Activated CD4-positive, alpha-beta T cell treated with anti-CD3 and anti-CD28 coated beads, Interleukin-2, Interleukin-4, amounts not matched to agents 100 ng/mL and 50 ng/mL, durations not matched to agents 16 hours and 8 hours (primary cell): ENCODE measurements at places on chromosomes 1 and 21.

- DNase-seq = no peak
These were observed 7.2 kb upstream of the SLX9 start for GRCh38 chr21:44932408-44933181.

DNA sequence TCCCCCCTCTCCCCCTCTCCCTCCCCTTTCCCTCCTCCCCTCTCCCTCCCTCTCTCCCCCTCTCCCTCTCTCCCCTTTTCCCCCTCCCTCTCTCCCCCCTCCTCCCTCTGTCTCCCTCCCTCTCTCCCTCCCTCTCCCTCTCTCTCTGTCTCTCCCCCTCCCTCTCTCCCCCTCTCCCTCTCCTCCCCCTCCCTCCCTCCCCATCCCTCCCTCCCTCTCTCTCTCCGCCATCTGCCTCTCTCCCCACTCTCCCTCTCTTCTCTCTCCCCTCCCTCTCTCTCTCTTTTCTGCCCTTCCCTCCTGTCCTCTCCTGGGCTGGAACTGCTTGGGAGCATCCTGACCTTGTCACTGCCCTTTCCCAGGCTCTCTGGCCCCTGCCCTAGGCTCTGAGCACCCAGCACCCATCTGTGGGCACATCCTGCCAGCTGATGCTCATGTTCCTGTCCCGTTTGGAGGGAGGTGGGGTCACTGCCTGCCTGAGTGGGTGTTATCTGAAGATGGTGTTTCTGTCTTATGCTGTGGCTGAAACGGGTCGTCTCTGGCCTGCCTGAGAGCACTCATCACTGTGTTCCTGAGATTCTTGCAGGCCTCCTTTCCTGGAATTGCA, 10.8 kb downstream of the FTCD start:
- no peak for DNase-seq

DNA sequence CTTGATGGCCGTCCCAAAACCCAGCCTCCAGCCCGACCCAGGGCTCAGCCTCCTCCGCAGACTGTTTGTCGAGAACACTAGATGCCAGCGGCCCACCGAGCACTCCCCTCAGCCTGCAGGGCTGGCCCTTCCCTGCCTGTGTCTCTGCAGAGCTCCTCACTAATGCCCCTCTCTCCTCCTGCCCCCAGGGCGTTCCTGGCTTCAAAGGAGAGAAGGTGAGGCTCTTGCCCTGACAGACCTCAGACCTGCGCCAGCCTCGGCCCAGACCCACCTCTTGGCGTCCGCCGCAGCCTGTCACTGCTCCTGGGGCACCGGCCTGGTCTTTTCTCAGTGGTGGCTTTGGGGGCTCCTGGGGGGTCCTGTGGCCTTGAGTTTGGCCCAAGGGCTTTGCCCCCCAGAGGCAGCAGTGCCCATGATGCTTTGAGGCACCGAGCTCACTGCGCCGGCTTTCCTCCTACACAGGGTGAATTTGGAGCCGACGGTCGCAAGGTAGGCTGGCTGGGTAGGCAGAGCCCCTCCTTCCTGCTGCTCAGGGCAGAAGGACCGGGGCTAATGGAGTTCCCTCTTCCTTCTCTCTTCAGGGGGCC, 18.4 kb downstream of the COL6A2 start:
- no peak for DNase-seq

DNA sequence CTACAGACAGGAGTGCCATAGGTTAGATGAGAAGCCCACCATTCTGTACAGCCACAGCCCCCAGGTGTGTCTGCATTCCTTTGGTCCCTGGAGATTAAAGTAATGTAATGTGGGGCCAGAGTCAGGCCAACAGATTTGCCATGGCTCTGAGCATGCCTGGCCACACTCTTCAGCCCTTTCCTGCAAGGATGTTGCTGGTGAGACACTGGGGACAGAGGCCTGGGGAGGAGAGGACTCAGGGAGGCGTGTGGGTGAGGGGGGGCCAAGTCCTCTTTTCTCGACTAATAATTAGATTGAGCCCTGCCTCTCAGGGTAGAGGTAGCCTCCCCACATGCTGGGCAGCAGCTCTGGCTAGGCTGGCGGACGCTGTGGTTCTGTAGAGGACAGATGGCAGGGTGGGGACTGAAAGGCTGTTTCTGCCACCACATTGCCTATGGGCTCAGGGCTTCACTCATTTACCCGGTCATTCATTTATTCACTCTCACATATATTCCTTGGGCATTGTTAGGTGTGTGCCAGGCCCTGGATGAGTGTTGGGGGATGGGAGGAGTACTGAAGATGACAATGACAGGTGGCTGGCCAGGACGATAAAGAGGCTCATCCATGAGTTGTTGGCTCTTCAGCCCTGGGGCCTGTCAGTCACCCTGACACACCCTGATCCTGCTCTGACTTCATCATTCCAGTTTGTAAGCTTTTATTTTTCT, 7.1 kb upstream of the PRCC start:
- DNase-seq = no peak

- no peak for DNase-seq
These were observed 79.4 kb downstream of the PAPPA2 start for GRCh38 chr1:176542352-176542751.

GRCh38 chr1:55702064-55702463, 486.9 kb upstream of the USP24 start:
- peak; percentile 1 for DNase-seq

- DNase-seq = no peak
These were observed 1.4 kb downstream of the SLC9A1 start for GRCh38 chr1:27153549-27153886.

DNA sequence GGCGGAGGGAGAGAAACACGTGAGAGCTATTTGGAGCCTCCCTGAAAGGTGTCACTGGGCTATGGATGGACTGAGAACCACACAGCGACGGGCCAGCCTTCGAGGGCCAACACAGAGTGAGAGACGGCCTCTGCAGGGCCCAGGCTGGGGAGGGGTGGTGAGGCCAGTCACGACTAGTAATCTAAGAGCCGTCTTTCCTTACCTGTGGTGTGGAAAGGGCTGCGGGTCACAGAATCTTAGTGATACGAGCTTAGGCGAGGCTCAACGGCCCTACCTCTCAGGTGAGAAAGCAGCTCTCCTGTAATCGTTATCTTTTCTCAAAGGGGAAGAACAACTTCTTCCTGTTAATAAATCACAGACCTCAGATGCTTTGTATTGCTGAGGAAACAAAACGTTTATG, 33.4 kb upstream of the COX20 start:
- DNase-seq = no peak

DNA sequence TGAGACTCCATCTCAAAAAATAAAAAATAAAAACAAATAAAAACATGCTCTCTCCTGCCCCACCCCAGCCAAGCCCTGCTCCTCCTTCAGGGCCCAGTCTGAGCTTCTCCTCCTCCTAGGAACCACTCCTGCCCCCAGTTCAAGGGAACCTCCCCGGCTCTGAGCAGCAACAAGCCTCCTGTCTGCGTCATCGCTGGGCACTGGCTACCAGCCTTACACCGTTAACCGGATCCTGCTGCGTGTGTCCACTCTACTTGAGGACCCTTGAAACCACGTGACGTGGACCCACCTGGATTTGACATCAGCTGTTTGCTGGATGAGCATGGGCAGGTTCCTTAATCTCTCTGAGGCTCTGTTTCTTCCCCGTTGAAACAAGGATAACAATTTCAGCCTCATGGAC, 1.6 kb upstream of the TAS1R2 start:
- DNase-seq = no peak

DNA sequence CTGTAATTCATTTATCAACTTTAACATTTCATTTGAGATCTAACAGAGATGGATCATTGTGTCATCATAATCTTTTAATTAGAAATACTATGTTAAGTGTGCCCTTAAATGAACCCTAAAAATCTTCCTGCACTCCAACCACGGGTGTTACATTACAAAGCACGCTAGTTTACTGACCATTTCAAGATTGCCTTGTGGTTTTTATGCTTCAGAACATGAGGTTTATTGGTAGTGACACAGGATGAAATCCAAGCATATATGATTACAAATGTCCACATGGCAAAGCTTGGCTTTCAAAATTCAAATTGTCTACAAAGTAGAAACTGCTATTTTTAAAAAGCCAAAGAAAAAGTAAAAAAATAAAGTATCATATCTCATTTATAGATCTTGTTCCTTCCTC, 190.4 kb upstream of the USP25 start:
- DNase-seq = no peak

- no peak for DNase-seq
These were observed 28.5 kb upstream of the CASZ1 start for GRCh38 chr1:10824821-10825540.
